ENCODE measurements at places on chromosomes 16 and 17.

- DNase-seq: no peak
These were observed 243.9 kb upstream of the MYOCD start for GRCh38 chr17:12421646-12422306.

DNA sequence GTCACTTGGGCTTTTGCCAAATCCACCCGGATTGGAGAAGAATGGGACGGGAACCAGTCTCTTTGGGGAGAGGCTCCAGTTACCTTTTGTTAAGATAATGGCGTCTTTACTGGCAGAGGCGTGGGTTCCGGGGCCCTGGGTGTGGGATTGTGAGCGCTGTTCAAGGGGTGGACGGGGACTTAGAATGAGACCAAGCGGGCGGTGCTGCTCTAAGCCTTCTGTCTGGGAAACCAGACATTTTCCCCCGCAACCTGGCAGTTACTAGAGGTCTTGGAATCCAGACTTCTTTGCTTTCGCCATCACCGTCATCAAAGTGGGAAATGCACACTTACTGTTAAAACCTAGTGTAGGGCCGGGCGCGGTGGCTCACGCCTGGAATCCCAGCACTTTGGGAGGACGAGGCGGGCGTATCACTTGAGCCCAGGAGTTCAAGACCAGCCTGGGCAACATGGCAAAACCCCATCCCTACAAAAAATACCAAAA, 706 bp downstream of the TEN1 start:
- DNase-seq: no peak

GRCh38 chr16:56888806-56889205, 23.8 kb downstream of the SLC12A3 start:
- no peak for DNase-seq

- no peak for DNase-seq
These were observed 21.2 kb upstream of the NAGLU start for GRCh38 chr17:42514867-42515266.

GRCh38 chr17:69300222-69300621, 26.7 kb downstream of the ABCA5 start:
- no peak for DNase-seq

DNA sequence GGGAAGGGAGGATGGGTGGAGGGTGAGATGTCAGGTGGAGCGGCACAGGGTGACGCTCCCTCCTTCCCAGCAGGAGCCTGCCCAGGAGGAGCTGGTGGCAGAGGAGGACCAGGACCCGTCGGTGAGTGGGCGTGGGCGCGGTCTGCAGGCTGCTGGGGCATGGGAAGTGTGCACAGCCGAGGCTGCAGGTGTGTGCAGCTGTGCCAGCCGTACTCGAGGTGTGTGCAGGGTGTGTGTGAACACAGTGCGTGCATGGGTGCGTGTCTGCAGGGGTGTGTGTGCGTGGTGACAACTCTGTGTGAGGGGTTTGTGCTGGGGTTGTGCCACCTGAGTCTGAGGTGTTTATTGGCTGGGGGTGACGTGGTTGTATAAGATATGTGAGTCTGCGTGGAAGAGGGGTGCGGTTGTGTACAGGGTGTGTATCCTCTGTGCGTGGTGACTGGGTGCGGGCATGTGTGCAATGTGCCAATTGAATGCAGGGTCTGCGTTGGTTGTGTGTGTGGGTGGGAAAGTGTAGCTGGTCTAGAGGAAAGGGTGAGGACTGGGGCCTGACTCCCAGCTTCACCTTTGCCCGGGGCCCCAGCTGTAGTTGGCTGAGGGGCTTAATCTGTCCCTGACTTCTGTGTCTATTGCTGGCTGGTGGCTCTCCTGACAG, 670 bp downstream of the TNFSF12 start:
- DNase-seq: no peak

DNA sequence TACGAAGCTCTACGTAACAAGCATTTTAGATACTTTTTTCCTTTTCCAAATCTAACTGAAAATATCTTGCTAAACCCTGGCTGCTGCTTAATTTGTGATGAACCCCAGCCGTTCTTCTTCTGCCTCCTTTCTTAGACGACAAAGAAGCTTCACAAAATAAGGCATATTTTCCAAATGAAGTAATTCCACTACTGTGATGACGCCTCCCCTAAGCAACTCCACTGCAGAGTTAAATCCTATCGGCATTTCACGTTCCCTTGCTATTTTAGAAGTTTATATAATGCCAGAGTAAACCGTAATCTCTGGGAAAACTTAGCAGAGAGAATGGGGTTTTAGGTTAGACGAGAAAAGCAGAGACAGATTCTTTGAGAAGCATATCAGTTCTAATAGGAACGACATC, 683.1 kb upstream of the SALL1 start:
- no peak for DNase-seq

- no peak for DNase-seq
These were observed 333.7 kb downstream of the SEC14L1 start for GRCh38 chr17:77474292-77474988.

- DNase-seq: no peak
These were observed 1.2 kb upstream of the HS3ST6 start for GRCh38 chr16:1919327-1919998.

- no peak for DNase-seq
These were observed 241.3 kb upstream of the ZFHX3 start for GRCh38 chr16:73289232-73289631.

DNA sequence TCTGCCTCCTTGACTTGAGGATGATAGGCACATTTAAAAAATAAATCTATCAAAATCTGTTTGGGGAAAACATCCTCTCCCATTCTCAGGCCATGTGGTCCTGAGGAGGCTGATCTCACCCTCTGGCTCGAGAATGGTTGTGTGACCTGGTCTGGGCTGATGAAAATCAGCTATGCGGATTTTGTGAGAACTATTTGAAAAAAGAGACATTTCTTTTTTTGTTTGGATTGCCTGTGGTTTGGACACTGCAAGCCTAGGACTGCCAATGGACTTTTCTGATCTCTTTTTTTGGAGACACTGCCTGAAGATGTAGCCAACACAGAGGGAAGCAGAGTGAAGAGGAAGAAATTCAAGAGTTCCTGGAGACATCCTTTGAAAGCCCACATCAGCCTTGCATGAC, 145.9 kb downstream of the HS3ST3B1 start:
- DNase-seq: no peak

GRCh38 chr16:2763173-2763572, 10.7 kb downstream of the SRRM2 start:
- DNase-seq: no peak

GRCh38 chr17:49404361-49404760, 10.3 kb downstream of the PHB1 start:
- no peak for DNase-seq

DNA sequence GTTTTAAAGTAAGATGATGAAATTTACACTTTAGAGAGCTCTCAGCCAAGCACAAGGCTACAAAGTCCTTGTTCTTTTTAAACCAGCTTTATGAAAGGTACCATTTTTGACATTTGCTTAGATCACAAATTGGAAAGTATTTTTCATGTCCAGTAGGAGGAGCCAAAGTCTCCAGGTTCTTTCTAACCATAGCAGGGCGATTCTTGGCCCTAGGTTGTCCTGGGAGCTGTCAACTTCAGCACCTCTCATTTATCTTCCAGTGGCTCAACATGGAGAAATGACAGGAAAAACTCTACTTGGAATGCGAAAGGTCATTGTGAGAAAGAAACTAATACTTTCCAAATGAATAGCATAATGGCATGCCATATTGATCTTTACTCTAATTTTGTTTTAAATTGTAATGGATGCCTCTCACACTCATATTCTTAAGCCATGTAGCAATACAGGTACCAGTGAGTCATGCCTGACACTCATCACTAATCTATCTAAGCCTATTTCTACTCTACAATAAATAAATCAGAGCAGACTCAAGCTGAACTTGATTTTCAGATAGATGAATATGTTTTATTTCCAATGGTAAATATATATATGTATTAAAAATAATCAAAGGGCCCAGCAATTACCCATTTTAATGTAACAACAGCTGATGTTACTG, 919.1 kb upstream of the EEF2KMT start:
- DNase-seq: no peak

- DNase-seq: no peak
These were observed 100.6 kb downstream of the ENGASE start for GRCh38 chr17:79174905-79175856.

DNA sequence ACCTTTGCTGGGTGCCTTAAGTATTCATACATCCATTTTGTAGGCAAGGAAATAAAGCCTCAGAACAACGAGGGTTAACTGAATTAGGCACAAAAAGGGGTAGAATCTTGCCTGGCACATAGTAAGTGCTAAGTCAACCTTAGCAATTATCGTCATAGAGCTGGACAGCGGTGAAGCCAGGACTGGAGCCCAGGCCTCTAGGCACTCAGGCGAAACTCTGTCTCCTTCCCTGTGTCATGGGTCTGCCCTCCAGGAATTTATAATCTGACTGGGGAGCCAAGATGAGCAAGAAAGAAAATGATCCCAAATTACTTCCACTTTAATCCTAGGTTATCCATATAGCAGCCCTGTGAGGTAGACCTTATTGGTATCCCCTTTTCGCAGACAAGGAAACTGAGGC, 61.4 kb downstream of the KATNIP start:
- DNase-seq: no peak
